ENCODE measurements at places on chromosomes 5 and 9.
A peak's percentile ranks its signal among the peaks of the same experiment; 100 is the strongest.

DNA sequence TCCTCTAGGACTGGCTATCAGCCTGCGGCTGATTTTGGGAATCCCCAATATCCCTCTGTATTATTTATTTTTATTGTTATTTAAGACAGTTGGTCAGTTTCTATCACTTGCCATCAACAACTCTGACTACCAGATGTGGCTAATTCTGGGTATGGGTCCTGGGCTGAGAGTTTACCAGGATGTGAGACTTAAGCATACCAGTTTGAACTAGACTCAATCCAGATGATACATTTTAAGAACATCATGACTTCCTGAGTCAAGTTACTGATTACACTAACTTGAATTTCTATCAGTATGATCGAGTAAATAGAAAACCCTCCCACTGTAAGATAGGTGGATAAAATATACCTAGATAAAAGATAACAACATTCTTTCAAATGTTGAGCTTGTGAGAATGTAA lies 634.0 kb downstream of the MAT2B start:
- no peak for DNase-seq

GRCh38 chr5:43315682-43316081 lies 2.5 kb upstream of the HMGCS1 start:
- DNase-seq = no peak

DNA sequence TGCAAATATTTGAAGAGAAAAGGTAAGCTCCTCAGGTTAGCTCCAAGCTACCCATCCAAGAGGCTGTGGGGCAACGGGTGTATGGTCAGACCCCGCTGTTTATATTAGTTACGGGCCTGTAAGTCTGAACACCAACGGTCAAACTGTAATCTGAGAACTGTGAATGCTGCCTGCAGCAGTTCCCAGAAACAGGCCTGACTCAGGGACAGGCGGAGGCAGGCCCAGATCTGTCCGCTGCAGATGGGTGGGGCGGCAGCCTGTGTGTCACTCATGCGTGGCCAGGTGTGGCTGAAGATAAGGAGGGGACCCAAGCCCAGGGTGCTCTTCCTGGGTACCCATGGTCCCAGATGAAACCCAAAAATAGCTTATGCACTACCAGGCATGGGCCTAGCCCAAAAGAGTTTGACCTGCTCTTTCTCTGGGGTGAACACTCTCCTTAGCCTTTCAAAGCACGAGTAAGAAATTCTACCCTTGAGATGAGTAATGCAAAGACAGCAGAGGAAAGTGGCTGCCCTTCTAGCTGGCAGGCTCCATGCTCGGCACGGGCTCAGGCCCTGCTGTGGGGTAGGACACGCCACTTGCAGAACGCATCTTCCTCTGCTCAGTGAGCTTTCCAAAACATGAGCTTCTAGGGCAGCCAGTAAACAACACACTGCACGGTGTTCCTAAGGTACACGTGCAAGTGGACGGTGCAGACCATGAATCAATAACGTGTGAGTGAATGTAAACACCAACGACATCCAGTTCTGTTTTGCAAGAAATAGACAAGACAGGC lies 9.1 kb downstream of the UBAC1 start:
- DNase-seq = peak; percentile 87

GRCh38 chr9:84748112-84748511 lies 78.6 kb downstream of the NTRK2 start:
- no peak for DNase-seq

GRCh38 chr9:21455320-21455719 lies 15.1 kb downstream of the IFNA1 start:
- DNase-seq = no peak

- DNase-seq = no peak
Observed at GRCh38 chr9:98921732-98922131, 22.0 kb upstream of the COL15A1 start.

DNA sequence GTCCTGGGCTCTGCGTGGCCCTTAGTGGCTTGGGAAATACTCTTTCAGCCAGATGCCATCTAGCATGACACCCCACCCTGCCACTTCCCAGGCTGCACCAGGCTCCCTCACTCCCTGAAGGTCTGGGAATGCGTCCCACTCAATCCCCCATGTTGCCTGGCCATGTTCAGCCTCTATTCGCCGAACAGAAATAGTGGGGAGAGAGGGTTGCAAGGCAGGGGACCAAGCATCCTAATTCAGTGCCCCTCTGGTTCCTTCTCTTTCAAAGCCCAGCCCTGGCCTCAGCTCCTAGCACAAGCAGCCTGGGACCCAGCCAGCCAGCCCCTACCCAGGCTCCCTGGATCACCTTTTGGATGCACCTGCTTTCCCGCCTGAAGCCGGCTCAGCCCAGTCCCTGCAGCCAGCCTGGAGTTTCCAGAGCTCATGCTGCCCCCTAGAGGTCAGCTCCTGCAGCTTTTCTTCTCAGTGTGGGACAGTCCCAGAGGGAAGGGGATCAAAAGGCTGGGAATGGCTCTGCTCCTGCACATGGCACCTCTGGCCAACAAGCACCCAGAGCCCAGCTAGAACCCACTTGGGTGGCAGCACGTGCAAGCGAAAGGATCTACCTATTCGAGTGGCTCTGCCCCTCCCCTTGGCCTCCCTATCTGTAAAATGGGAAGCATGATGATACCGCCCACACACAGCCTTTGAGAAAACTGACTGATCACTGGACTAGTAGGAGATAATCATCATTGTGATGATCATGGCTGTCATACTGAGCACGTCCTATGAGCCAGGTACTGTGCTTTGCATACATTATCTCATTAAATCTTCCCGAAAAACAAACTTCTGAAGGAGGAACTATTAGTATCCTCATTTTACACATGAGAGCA lies 48.7 kb upstream of the C5orf58 start:
- DNase-seq = peak; percentile 83

GRCh38 chr9:17230646-17231045 lies 95.8 kb downstream of the CNTLN start:
- no peak for DNase-seq

DNA sequence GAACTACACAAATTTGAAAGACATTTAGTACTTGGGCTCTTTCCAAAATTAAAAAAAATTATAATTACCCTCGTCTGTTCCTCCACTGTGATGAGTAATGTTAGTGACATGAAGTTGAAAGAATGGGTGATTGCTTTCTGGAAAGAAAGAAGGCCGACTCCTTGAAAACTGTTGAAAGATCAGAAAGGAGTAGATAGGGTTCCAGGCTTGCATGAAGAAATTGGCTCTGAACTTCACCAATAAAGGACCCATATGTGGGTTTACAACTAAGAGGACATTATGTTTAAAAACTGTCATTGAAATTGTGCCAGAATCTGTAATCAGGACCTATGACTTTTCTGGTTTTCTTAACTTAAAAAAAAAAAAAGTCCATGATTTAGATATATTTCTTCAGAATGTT lies 20.7 kb upstream of the MOCS2 start:
- DNase-seq = no peak

DNA sequence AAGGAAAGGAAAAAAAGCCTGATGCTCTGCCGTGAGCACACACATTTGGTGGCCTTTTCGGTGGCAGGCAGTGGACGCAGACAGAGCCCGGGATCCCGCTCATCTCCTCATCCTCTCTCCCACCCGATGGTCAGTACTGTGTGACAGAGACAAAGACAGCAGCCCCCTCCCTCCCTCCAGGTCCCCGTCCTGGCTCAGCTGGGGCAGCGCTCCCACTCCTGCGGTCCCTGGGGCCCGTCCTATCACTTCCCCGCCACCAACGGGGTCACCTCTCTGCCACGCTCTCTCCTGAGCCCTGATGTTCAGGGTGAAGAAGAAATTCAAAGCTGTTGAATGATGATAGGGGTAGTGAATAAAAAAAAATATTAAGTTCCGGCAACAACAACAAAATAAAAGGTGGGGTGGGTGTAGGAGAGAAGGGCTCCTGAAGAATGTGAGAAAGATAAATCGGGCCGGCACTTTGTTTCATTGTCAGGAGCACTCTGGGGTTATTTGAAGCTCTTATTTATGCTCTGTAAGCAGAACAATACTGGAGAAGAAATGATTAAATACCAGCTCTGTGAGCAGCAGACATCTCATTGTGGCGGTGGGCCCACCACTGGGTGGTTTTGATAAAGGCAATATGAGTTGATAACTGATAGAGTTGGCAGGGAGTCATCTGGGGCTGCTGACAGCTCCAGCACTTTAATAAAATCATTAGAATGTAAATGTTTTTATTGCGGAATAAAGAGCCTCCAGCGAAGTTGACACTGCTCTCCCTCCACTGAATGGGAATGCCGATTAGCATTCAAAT lies 417.7 kb downstream of the IRX1 start:
- no peak for DNase-seq

Measured in astrocyte of the hippocampus (primary cell).